ENCODE measurements at places on chromosomes 4 and X.

- DNase-seq: no peak
These were observed 2.5 kb downstream of the MAEA start for GRCh38 chr4:1291996-1292702.

GRCh38 chr4:187436251-187436650, 559.3 kb upstream of the ZFP42 start:
- no peak for DNase-seq

GRCh38 chr4:107917500-107917899, 13.8 kb upstream of the CYP2U1 start:
- DNase-seq: no peak

- DNase-seq: no peak
These were observed 33.8 kb upstream of the SLIT2 start for GRCh38 chr4:20217951-20218350.

- no peak for DNase-seq
These were observed 721 bp upstream of the TMEM150C start for GRCh38 chr4:82562564-82562854.

DNA sequence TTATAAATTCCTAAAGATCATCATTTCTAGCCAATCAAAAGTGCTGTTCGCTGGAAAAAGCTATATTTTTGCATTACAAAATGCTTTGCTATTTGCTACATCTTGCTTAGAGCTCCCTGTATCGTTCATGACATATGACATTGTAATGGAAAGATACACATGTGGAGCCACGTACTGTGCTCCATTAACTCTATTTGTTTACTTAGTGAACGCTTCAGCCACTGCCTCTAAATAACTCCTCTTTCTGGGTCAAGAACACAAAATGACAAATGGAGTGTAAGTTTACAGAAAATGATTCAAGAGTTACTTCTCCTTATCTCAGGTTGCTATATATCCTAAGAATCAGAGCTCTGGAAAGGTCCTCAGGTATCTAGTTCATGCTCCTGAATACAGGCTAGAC, 329.1 kb upstream of the SMIM31 start:
- no peak for DNase-seq

GRCh38 chr4:124044867-124045266, 648.3 kb downstream of the SPRY1 start:
- no peak for DNase-seq

DNA sequence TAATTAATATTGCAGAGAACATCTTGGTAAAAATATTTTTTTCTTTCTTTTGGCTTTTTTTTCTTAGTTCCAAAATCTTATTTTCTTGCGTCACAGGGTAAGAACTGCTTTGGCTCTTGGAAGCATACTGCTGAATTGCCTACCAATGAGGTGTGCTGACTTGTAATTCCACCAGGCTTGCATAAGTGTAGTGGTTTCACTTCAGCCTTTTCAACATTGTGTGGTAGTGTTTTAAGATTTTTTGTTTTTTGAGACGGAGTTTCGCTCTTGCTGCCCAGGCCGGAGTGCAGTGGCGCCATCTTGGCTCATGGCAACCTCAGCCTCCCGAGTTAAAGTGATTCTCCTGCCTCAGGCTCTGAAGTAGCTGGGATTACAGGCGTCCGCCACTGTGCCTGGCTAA, 42.4 kb downstream of the N4BP2 start:
- DNase-seq: no peak

GRCh38 chr4:131316086-131316485, 1833.0 kb upstream of the PCDH10 start:
- DNase-seq: no peak

DNA sequence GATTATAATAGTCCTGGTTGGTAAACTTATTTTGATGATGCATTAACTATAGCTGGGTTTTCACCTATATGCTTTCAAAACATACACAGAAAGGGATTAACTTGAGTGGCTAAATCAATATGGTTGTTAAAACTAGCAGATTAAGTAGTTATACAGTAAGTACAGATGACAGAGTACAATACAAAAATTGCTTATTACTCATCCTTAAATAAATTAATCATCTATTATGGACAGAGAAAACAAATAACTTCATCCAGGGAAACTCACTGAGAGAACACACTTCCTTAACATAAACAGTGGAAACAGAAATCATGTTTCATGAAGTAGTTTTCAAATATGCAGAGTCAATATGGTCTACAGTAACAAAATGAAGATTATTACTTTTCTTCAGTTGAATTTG, 133.4 kb downstream of the AREG start:
- DNase-seq: no peak

DNA sequence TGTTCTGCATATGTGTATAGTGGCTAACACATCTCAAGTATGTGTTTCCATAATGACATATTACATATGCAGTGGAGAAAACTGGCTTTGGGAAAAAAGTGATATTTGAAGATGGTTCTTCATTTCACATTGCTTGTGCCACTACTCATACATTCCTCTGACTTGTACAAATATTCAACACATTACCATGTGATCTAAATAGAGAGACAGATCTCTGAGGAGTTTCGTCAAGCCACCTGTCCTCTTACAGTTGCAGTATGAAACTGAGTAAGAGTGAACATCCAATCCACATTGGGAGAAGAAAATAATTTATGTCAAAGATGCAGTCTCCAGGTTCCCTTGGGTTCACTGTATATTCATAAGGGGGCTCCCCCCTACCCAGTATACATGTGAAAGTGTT, 123.9 kb downstream of the KDR start:
- no peak for DNase-seq

DNA sequence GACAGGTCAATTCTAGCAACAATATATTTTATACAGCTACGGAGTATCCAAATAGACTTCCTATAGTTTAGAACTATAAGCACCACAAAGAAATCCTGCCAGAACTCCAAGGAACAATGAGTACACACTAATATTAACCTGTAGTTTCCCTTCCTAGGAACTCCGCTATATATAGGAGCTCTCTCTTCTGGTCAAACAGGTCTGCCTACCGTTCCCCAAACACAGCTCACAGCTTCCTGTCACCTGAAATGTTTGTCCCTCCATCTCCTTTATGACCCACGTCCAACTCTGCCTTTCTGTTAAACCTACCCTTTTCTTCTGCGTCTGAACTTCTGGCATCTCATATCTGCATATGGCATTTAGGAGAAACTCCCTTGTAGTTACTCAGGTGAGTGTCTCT, 10.5 kb upstream of the GJB1 start:
- no peak for DNase-seq

GRCh38 chr4:110630688-110631402, 8.0 kb upstream of the PITX2 start:
- DNase-seq: no peak

- DNase-seq: no peak
These were observed 70.2 kb downstream of the CXXC4 start for GRCh38 chr4:104424475-104424941.

GRCh38 chr4:54566608-54567007, 91.1 kb upstream of the KIT start:
- no peak for DNase-seq

- no peak for DNase-seq
These were observed 45.1 kb upstream of the FGF2 start for GRCh38 chr4:122781486-122781885.

GRCh38 chrX:108947205-108947604, 210.8 kb upstream of the IRS4 start:
- DNase-seq: no peak

- DNase-seq: no peak
These were observed 205.3 kb downstream of the ARAP2 start for GRCh38 chr4:36039026-36039425.

- DNase-seq: no peak
These were observed 2284.8 kb downstream of the ARAP2 start for GRCh38 chr4:33959519-33959918.

DNA sequence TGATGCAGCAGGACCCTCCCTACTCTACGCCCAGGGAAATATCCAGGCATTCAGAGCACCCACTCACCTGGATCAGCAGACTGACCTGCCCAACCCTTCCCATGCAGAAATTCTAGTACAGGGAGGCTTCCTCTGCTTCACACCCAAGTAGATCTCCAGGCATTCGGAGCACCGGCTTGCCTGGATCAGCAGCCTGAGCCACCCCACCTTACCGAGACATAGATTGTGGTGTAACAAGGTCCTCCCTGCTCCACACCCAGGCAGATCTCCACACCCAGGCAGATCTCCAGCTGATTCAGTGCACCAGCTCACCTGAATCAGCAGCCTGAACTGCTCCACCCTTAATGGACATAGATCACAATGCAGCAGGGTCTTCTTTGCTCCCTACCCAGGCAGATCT, 215.1 kb upstream of the CPEB2 start:
- DNase-seq: no peak

DNA sequence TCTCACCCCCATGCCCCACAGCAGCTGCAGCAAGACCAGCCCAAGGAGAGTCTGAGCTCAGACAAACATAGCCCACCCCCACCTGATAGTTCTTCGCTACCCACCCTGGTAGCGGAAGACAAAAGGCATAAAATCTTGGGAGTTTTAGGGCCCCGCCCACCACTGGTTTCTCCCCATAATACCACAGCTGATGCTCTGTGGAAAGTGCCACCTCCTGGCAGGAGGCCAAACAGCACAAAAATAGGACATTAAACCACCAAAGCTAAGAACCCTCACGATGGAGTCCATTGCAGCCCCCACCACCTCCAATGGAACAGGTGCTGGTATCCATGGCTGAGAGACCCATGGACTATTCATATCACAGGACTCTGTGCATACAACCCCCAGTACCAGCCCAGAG, 226.7 kb downstream of the SNCA start:
- DNase-seq: no peak

GRCh38 chr4:29002151-29002550, 1718.0 kb upstream of the PCDH7 start:
- DNase-seq: no peak

- DNase-seq: peak; percentile 5
These were observed 32.0 kb downstream of the SPARCL1 start for GRCh38 chr4:87497159-87497558.

DNA sequence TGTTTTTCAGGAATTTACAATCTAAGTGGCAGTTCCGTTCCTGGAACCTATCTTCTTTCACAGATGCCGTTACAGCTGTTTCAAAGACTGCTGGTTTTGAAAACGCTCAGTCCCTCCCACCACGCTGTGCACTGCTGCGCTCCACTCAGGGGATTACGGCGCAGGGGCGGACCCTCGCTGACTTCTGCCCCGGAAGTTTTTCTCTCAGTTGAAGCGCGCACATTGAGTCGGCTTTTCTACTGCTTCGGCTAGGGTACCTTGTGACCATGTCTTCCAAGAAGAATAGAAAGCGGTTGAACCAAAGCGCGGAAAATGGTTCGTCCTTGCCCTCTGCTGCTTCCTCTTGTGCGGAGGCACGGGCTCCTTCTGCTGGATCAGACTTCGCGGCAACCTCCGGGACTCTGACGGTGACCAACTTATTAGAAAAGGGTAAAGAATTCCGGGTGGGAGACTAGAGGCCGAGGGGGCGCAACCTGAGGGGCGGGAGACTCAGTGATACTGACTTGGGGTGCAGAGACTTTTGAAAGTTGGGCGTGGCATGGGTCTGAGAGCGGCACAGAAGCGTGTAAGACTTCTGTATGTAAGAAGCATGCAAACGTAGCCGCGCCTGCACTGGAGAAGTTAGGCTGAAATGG, 597 bp upstream of the NUDT6 start:
- peak; percentile 93 for DNase-seq

DNA sequence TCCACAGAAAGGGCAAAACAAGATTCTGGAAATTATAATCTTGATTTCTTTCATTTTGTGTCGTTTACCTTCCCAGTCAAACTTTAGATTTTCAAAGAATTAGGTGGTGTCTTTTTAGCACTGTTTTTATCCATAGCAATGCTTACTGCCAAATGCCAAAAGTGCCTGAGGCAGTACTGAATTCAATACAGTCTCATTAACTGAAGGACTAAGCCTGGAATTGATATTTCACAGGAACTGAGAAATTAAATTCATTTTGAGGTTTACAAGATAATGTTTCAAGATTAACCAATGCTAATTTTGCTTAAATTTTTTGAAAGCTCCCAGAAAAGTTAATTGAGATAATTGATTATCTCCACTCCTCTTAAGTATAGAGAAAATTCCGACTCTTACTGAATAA, 68.8 kb upstream of the ARHGAP24 start:
- DNase-seq: no peak

DNA sequence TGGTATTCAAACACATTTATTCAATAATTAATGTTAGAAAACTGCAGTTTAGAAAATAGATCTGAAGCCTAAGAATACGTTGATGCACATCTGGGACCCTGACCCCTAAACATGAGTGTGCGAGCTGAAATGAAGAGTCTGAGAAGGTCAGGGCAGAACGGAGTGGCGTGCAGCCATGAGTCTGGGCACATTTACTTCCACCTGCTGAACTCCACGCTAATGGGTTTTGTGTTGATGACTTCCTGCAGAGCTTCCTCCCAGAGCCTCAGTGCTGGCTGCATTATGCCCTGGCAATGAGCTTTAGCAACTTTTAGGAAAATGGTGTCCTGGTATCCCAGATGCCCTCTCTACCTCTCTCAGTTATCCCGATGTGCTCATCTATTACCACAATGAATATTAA, 53.1 kb downstream of the FAM114A1 start:
- no peak for DNase-seq
